Upper lobe of right lung (tissue), 1 donor: ENCODE measurements at places on chromosomes 4 and X.

DNA sequence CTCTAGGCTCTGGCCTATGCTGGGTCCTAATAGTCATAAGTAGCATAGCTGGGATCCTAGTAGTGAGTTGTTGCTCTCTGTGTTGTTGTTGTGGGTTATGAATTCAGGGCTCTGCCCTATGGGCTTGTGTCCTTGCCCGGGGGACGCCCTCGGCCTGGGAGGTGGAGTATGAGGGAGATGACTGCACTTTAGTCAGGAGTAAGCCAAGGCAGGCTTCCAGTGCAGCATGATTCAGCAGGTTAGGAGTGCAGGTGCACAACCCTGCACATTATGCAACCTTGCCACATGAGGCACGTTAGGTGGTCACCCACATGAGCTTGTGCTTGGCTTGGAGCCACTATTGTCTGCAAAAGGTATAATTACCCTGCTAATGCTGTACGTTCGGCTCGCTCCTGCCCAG is 58.4 kb upstream of the CCDC149 start:
- DNase-seq, result no peak

- DNase-seq, result no peak
Measured at GRCh38 chr4:123168812-123169211, 227.8 kb upstream of the SPRY1 start.

GRCh38 chr4:81060587-81061343 is 30.3 kb downstream of the BMP3 start:
- DNase-seq, result no peak

DNA sequence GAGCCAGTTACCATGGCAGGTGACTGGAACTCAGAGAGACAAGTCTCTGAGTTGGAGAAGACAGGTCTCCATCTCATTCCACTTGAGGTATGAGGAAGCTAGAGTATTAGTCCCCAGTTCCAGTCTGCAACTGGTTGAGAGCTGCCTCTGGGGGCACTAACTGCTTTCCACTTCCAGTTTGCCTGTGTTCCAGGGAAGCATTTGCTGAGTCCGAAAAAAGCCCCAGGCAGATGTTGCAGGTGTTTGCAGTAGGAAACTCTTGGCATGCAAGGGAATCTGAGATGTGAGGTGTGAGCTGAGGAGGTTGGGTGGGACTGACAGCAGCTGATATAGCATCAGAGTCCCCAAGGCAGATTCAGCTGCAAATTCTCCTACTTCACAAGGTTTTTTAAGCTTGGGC is 272.2 kb upstream of the CASK start:
- DNase-seq, result no peak

DNA sequence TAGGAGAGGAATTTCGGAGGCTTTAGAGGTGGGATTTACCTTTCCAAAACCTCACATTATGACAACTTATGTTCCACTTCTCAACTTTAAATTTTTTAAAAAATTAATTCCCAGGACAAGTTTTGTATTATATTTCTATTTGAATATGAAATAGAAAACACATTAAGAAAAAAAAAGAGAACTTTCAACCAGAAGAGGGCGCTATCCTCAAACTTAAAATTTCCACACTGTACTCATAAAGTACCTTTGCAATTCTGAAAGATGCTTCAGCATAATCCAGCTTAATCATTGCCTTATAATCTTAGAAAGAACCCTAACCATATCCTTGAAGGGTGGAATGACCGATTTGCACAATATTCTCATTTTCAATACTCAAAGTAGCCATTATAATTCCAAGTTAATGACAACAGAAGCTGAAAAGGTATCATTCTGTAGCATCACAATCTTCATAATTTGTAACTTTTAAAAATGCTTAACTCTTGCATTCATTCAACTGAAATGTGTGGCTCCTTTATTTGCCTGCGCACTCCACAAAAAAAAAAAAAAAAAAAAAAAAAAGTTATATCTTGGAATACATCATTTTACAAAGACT is 158.0 kb downstream of the KCNIP4 start:
- DNase-seq, result no peak
